Activated CD4-positive, alpha-beta T cell treated with anti-CD3 and anti-CD28 coated beads, Interleukin-10, Interleukin-2, amounts not matched to agents 100 ng/mL and 50 ng/mL, durations not matched to agents 16 hours and 8 hours (primary cell): ENCODE measurements at places on chromosomes 16 and 17.

GRCh38 chr16:86462334-86463084 lies 47.8 kb upstream of the FOXF1 start:
- no peak for DNase-seq

- no peak for DNase-seq
These were observed 259.0 kb upstream of the ZFHX3 start for GRCh38 chr16:73306901-73307413.

DNA sequence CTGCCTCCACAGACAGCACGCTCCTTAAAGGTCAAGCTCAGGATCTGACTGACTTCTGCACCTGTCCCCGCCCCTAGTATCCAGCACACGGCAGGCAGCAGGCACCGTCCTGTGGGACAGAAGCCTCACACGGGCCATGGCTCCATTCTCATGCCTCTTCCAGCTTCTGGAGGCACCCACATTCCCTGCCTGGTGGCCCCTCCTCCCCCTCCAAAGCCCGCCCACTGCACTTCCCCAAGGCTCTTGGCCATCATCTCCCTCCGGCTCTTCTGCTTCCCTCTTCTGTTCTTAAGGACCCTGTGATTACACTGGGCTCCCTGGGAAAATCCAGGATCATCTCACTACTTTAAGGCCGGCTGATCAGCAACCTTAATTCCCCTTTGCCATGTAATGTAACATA lies 3.5 kb downstream of the CANT1 start:
- DNase-seq, result no peak

GRCh38 chr16:53561101-53561888 lies 58.3 kb upstream of the AKTIP start:
- DNase-seq, result no peak

- no peak for DNase-seq
These were observed 110.6 kb upstream of the SHISA6 start for GRCh38 chr17:11130367-11130766.

- no peak for DNase-seq
These were observed 72.0 kb downstream of the CMIP start for GRCh38 chr16:81516478-81517149.

- no peak for DNase-seq
These were observed 87.2 kb downstream of the LITAF start for GRCh38 chr16:11499295-11500089.

- no peak for DNase-seq
These were observed 218.8 kb upstream of the CHMP6 start for GRCh38 chr17:80772906-80773242.

DNA sequence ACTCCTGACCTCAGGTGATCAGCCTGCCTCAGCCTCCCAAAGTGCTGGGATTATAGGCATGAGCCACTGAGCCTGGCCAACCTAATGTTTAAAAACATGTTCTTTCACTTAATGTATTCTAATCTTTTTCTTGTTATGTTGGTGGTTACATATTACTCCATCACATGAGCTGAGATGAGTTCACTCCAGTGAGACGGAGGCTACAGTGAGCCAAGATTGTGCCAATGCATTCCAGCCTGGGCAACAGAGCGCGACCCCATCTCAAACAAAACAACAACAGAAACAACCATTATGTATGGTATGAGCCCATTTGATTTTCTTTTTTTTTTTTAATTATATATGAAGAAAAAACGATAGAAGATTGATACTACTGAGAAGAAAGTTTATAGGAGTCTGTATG lies 39.6 kb downstream of the SLC39A11 start:
- no peak for DNase-seq

- no peak for DNase-seq
These were observed 138.5 kb downstream of the SSH2 start for GRCh38 chr17:29791336-29792080.

DNA sequence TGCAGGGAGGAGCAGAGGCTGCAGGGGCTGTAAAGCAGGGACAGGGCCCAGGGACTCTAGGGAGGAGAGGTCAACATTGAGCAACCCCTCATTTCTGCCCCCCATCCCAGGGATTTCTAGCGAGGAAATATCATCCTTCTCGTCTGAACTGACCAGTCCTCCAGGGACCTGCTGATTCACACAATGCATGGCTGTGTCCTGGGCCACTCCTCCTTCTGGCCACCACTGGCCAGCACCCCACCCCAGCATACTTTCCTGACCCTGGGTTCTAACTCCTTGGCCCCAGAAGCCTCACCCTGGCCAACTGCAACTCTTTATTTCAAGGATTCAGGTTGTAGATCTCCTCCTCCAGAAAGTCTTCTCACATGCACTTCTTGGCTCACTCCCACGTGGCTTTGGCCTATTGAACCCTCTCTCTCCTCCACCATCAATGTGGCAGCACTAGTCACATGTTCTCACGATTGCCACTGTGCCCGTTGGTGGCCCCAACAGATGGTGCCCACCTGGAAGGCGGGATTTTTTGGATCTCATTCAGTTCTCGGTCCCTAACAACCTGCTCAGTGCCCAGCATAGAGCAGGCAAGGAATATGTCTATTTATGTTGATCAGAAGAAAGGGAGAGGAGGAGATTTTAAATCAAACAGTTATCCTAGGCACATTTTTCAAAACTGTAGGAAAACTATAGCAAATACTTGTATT lies 41.5 kb downstream of the CUEDC1 start:
- no peak for DNase-seq

- DNase-seq, result no peak
These were observed 5.7 kb downstream of the PRSS53 start for GRCh38 chr16:31083081-31083480.

- no peak for DNase-seq
These were observed 10.4 kb upstream of the HOXB13 start for GRCh38 chr17:48738803-48739526.

- no peak for DNase-seq
These were observed 87.1 kb downstream of the USP22 start for GRCh38 chr17:20955427-20956323.

DNA sequence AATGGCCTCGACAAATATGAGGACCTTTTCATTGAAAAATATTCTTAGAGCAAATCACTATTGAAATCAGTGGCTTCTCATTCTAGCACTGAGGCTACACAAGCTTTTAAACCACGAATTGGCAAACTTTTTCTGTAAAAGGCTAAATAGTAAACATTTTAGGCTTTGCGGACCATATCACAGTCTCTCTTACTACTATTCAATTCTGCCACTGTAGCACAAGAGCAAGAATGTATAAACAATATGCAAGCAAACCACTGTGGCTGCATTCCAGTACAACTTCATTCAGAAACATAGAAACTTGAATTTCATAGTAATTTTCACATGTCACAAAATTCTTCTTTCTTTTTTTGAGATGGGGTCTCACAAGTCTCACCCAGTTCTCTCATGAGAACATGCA lies 49.1 kb downstream of the PHLPP2 start:
- no peak for DNase-seq

DNA sequence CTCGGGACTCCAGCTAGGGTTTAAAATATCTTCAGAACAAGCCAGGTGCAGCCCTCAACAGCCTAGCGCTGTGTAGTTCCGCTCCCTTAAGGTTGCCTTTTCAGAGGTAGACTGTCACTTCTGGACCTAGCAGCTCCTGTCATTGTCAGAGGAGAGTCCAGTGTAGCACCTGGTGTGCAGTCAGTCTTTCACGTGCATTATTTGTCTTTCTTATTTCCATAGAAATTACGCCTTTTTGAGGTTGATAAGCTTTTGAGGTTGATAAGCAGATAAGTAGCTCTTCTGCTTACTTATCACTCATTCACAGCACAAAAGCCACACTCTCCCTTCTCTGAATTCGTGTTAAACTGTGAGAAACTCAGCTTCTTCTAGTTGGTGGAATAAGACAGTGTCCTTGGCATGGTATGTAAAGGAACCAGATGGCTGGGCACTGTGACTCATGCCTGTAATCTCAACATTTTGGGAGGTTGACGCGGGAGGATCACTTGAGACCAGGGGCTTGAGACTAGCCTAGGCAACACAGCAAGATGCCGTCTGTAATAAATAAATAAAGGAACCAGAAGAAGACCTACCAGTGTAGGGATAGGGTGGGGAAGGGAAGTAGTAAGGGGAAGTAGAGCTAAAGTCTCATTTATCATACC lies 10.2 kb downstream of the EEF2K start:
- no peak for DNase-seq

- DNase-seq, result peak; percentile 45
These were observed 24.3 kb upstream of the TMEM220 start for GRCh38 chr17:10754109-10754508.

DNA sequence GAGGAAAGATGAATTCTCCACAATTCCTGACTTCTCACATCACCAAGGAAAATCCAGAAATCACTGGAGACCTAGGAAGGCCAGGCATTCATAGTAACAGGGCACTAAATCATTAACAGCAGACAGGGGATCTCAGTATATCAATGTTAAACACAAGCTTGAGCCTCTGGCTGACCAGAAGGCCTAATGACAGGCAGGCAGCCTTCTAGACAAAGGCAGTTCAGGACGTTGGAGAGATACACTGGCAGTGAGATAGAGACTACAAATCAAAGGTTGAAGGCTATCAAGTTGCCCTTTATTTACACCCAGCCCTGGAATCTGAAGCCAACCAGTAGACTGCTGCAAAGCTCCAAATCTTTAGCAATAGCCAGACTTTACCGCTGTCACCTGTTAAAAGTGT lies 422.8 kb upstream of the CCL2 start:
- no peak for DNase-seq

DNA sequence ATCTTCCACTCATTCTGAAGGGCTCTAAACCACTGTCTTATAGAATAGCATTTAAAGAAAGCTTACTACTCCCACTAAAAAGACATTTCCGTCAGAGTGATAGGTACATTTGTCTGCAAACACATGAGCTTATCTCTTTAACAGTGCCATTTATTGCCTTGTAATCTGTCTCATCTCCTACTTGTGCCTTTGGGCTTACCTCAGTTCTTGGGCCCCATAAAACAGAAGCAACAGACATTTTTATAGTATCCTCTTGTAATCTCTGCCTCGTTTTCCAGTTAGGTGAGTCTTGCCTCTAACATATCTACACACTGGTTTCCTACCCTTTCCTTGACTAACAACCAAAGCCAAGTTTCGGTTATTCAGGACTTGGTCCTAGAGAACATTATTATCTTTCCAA lies 681.4 kb upstream of the KIF2B start:
- no peak for DNase-seq

- no peak for DNase-seq
These were observed 1.3 kb downstream of the CLEC10A start for GRCh38 chr17:7078711-7079110.

DNA sequence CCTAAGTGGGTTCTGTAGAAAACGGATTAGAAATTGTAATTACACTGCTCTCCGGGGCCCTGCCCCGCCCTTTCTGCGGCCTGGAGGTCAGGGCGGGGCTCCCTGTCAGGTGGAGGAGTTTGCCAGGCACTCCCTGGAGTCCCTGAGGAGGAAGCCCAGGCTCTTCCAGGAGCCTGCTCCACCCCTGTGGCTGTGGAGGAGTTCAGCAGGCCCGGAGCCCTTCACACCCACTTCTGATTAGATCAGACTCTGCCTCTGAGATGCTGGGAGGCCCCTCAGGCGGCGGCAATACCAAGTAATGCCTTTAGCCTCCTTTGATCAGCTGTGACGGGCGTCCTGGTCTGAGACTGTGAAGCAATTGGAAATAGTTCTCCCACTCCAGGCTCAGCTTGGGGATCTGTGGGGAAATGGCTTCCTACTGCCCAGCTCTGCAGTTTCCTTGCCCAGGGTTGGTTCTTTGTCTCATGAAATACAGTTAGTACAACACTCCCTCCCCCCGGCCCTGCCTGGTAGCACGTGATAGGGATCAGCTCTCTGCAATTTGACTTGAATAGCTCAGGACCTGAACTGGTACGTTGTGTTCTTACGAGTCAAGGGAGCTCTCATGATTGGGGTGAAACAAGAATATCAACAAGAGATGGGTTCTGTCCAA lies 22.3 kb downstream of the BAIAP2 start:
- DNase-seq, result no peak

- no peak for DNase-seq
These were observed 8.7 kb upstream of the PITPNA start for GRCh38 chr17:1571341-1571704.

- DNase-seq, result no peak
These were observed 203.3 kb downstream of the ZNF423 start for GRCh38 chr16:49652456-49653172.

- peak; percentile 32 for DNase-seq
These were observed 44.2 kb downstream of the WDR45B start for GRCh38 chr17:82603981-82604448.

DNA sequence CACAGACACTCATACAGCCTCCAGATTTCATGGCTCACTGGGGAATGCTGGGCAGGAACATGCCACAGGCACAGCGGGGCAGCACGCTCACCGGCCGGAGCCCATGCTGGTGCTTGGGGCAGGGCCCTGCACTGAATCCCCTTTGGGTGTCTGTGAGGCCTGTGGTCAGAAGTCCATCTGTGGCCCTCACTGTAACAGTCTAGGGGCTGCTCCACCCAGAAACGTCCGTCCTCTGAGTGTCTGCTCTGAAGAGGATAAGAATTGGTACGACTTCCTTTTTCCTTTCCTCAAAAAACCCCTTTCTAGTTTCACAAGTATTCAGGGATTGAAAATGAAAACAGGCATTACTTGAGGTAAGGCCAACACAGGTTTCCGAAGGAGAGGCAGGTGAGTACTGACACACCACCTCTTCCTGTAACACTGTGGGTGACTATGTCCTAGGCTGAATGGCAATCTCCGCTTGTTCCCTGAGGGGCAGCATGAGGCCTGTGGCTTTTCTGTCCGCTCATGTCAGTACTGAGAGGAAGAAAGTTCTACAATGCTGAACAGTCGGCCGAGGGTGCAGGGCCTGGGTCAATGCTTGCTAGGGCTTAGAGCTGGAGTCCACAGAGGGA lies 42.5 kb downstream of the TMEM11 start:
- peak; percentile 45 for DNase-seq

GRCh38 chr16:11101695-11102522 lies 154.1 kb downstream of the SOCS1 start:
- DNase-seq, result no peak
